ENCODE measurements at places on chromosomes 6 and 20. TPM values are rescaled to one million over a fixed set of nuclear protein-coding genes. Genes with fewer than 3 reads are reported as not detected.

Gene DLL1
- total RNA-seq: 26.8 TPM

Gene FAM184A
- 0.56 TPM for total RNA-seq

Gene GPR6
- total RNA-seq: not detected

Gene RNASET2
- 87.1 TPM for total RNA-seq

Gene ZKSCAN4
- total RNA-seq: 4.9 TPM

Gene SLC35A1
- total RNA-seq: 55.3 TPM

Gene KCNB1
- total RNA-seq: 0.37 TPM

Gene NKAIN2
- not detected for total RNA-seq

Gene RAB44
- 0.08 TPM for total RNA-seq

Gene MEP1A
- total RNA-seq: 207 TPM

Gene CCDC170
- 0.86 TPM for total RNA-seq

Gene COL21A1
- total RNA-seq: 0.79 TPM

Gene OR2H2
- total RNA-seq: not detected

DNA sequence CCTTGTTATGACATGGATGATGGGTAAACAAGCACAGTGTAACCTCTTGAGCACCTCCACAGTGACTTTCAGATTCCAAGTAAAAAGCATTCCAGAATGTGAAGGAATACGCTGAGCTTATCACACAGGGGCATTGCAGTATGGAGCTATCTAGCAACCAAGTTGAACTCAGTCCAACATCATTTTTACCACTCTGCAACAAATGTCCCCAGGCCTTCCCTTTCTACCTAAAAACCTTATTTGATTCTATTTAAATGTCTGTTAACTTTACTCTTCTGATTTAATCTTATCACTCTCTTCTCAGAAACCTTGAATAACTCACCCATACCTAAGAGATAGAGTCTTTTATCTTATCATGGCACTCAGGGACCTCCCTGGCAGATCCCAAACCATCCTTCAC is 195.8 kb upstream of the CDYL start:
- no peak for DNase-seq
- H3K27me3 ChIP-seq: no peaks in the 10 kb centered on the region
- H3K4me3 ChIP-seq: no peak overlapping the region
- no peak overlapping the region for H3K27ac ChIP-seq
- H3K36me3 ChIP-seq: no peaks in the 10 kb centered on the region

DNA sequence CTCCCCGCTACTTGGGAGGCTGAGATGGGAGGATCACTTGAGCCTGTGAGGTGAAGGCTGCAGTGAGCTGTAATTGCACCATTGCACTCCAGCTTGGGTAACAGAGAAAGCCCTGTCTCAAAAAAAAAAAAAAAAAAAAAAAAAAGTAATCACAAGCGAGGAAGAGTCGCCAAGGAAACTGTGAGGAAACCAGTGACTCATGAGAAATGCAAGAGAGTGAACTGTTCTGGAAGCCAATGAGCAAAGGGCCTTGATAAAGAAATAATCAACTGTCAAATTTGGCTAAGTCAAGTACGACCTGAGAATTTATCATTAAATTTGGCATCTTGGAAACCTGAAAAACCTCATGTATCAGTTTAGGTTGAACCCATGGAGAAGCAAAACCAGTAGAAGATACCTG is 16.1 kb upstream of the LAMP5 start:
- DNase-seq: no peak
- H3K4me3 ChIP-seq: no peak overlapping the region
- H3K4me1 ChIP-seq: no peaks in the 10 kb centered on the region
- H3K27ac ChIP-seq: no peak overlapping the region
- no peaks in the 10 kb centered on the region for H3K36me3 ChIP-seq
- H3K27me3 ChIP-seq: no peaks in the 10 kb centered on the region

- no peak for DNase-seq
- H3K27ac ChIP-seq: no peak overlapping the region
- H3K4me3 ChIP-seq: no peak overlapping the region
- H3K27me3 ChIP-seq: no peaks in the 10 kb centered on the region
- no peaks in the 10 kb centered on the region for H3K36me3 ChIP-seq
- no peaks in the 10 kb centered on the region for H3K4me1 ChIP-seq
These were observed 86.2 kb downstream of the TFAP2C start for GRCh38 chr20:56715309-56715708.

GRCh38 chr6:138685781-138686180 is 87.8 kb upstream of the CCDC28A start:
- no peak overlapping the region for H3K27ac ChIP-seq
- H3K4me3 ChIP-seq: no peak overlapping the region
- no peaks in the 10 kb centered on the region for H3K27me3 ChIP-seq
- no peak for DNase-seq
- no peaks in the 10 kb centered on the region for H3K36me3 ChIP-seq

- H3K27ac ChIP-seq: no peak overlapping the region
- no peaks in the 10 kb centered on the region for H3K4me1 ChIP-seq
- no peaks in the 10 kb centered on the region for H3K27me3 ChIP-seq
- peak; percentile 27 for DNase-seq
These were observed 74.1 kb upstream of the PAK5 start for GRCh38 chr20:9912858-9913434.

GRCh38 chr6:157206359-157206815 is 116.9 kb downstream of the TMEM242 start:
- H3K4me1 ChIP-seq: no peaks in the 10 kb centered on the region
- no peaks in the 10 kb centered on the region for H3K27me3 ChIP-seq
- no peak for DNase-seq
- no peak overlapping the region for H3K27ac ChIP-seq

GRCh38 chr6:7243179-7243981 is 69.6 kb downstream of the SSR1 start:
- DNase-seq: peak; percentile 63
- H3K27me3 ChIP-seq: no peaks in the 10 kb centered on the region
- H3K27ac ChIP-seq: peak overlapping the region; percentile 74
- peaks cover 14% of the 10 kb centered on the region for H3K36me3 ChIP-seq
- peaks cover 13% of the 10 kb centered on the region for H3K4me1 ChIP-seq

GRCh38 chr20:63148696-63149095 is 67.2 kb downstream of the YTHDF1 start:
- H3K4me1 ChIP-seq: no peaks in the 10 kb centered on the region
- DNase-seq: no peak
- no peak overlapping the region for H3K4me3 ChIP-seq
- H3K27me3 ChIP-seq: peaks cover 7% of the 10 kb centered on the region
- H3K27ac ChIP-seq: no peak overlapping the region

GRCh38 chr6:166744223-166745134 is 117.4 kb upstream of the RPS6KA2 start:
- no peak overlapping the region for H3K4me3 ChIP-seq
- no peaks in the 10 kb centered on the region for H3K27me3 ChIP-seq
- no peak for DNase-seq
- H3K27ac ChIP-seq: no peak overlapping the region
- no peaks in the 10 kb centered on the region for H3K4me1 ChIP-seq

DNA sequence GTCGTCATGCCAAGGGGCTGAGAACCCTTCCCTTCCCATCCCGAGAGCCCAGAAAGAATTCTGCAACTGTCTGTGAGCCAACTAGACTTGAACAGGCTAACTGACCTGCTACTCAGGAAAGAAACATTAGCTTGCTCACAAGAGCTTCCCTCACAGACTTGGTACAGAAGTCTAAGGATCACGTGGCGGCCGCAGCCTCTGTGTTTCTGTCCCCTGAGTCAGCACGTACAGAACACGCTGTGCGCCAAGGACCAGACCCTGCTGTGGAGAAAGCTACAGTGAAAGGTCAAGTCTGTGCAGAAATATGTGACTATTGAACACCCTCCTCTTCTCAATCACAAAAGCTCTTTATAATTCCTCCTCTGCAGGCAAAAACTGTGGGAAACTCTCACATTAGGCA is 151.3 kb upstream of the QKI start:
- H3K27me3 ChIP-seq: no peaks in the 10 kb centered on the region
- no peak overlapping the region for H3K4me3 ChIP-seq
- H3K4me1 ChIP-seq: no peaks in the 10 kb centered on the region
- no peak for DNase-seq

DNA sequence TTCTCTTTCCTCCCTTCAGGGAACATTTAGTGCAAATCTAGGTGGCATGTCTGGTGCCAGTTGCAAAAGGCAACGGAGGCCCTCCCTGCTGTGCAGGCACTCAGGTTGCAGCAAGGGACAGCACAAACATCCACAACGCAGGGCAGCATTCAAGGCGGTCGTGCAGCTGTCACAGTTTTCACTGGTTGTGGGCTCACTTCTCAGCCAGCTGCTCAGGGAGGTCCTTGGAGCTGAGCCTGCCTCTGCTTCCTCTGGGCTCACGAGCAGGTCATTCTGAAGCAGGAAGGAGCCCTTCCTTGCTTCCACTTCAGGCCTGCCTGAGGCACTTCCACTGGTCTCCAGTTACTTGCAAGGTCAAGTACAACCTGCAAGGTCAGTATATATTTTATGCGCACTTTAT is 3.8 kb upstream of the NPEPL1 start:
- H3K36me3 ChIP-seq: no peaks in the 10 kb centered on the region
- no peak for DNase-seq
- no peak overlapping the region for H3K27ac ChIP-seq
- no peaks in the 10 kb centered on the region for H3K27me3 ChIP-seq

DNA sequence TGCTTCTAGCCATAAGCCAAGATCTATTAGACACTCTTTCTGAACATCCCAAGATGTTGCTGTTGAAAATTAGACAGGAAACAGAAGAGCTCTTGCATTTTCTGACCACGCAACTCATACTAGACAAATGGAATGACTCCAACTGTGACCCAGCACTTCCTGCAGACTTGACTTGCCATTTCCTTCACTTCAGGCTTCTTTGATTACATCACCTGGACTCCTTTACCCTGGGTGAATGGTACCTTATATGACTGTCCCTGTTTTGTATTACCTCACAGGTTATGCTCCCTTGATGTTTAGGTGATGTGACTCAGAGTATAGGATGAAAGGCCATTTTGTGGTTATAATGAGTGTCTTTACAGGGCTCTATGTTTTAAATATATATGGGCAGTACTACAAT is 236.1 kb downstream of the BMP2 start:
- H3K4me1 ChIP-seq: no peaks in the 10 kb centered on the region
- no peak for DNase-seq
- no peak overlapping the region for H3K4me3 ChIP-seq
- no peaks in the 10 kb centered on the region for H3K36me3 ChIP-seq
- no peaks in the 10 kb centered on the region for H3K27me3 ChIP-seq

GRCh38 chr20:55561259-55561658 is 444.1 kb downstream of the CBLN4 start:
- DNase-seq: no peak
- no peaks in the 10 kb centered on the region for H3K36me3 ChIP-seq
- H3K27ac ChIP-seq: no peak overlapping the region
- H3K4me1 ChIP-seq: no peaks in the 10 kb centered on the region
- H3K4me3 ChIP-seq: no peak overlapping the region

DNA sequence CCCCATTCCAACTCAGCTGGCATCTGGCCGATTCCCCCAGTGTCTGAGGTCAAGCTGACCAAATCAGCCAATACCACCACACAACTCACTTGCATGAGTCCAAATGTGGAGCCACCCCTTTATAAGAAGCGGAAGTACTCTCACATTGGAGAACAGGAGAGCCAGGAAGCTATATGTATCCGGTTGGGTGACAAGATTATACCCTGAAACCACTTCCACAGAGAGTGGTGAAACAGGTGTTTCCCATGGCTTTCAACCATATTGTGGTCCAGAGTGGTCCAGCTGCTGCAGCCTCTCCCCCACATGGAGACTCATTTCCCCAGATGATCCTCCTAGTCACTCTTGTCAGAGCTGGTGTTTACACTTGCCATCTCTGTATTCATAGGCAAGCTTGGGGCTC is 24.0 kb upstream of the SERINC1 start:
- no peak overlapping the region for H3K4me3 ChIP-seq
- no peak overlapping the region for H3K27ac ChIP-seq
- H3K36me3 ChIP-seq: no peaks in the 10 kb centered on the region
- H3K4me1 ChIP-seq: no peaks in the 10 kb centered on the region
- H3K27me3 ChIP-seq: no peaks in the 10 kb centered on the region
- no peak for DNase-seq

DNA sequence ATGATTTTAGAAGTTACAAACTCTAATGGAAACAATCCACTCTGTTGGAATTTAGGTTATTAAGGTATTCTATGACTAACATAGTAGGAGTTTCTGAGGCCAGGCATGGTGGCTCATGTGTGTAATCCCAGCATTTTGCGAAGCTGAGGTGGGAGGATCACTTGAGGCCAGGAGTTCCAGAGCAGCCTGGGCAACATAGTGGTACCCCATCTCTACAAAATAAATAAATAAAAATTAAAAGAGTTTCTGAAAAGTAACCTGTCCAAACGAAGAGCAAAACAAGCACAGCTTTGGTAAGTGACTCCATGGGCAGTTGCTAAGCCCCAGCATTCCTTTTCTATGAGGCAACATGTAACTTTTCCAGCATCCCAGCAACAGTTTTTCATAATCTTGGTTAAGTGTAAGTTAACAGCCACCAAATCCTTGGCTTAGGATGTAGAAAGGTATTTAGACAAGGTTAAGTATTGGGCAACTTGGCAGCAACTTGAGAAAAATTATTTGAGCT is 86.3 kb downstream of the SOX4 start:
- H3K4me3 ChIP-seq: no peak overlapping the region
- H3K27ac ChIP-seq: no peak overlapping the region
- H3K36me3 ChIP-seq: no peaks in the 10 kb centered on the region

GRCh38 chr6:25578538-25578937 is 73.5 kb upstream of the SCGN start:
- no peak overlapping the region for H3K27ac ChIP-seq
- H3K4me3 ChIP-seq: no peak overlapping the region
- no peaks in the 10 kb centered on the region for H3K36me3 ChIP-seq
- H3K4me1 ChIP-seq: no peaks in the 10 kb centered on the region
- H3K27me3 ChIP-seq: no peaks in the 10 kb centered on the region

GRCh38 chr6:45714741-45715507 is 300.7 kb downstream of the CLIC5 start:
- no peaks in the 10 kb centered on the region for H3K36me3 ChIP-seq
- no peaks in the 10 kb centered on the region for H3K4me1 ChIP-seq
- no peaks in the 10 kb centered on the region for H3K27me3 ChIP-seq
- DNase-seq: peak; percentile 63
- no peak overlapping the region for H3K4me3 ChIP-seq
- H3K27ac ChIP-seq: no peak overlapping the region

GRCh38 chr6:111536910-111537527 is 54.0 kb upstream of the REV3L start:
- DNase-seq: peak; percentile 47
- H3K4me3 ChIP-seq: no peak overlapping the region
- peak overlapping the region; percentile 6 for H3K27ac ChIP-seq
- H3K27me3 ChIP-seq: no peaks in the 10 kb centered on the region
- H3K36me3 ChIP-seq: no peaks in the 10 kb centered on the region

- peak; percentile 62 for DNase-seq
- H3K36me3 ChIP-seq: no peaks in the 10 kb centered on the region
- H3K4me3 ChIP-seq: no peak overlapping the region
- H3K27me3 ChIP-seq: no peaks in the 10 kb centered on the region
These were observed 23.0 kb upstream of the CD24 start for GRCh38 chr6:106997392-106998158.

GRCh38 chr6:43945768-43946080 is 175.7 kb downstream of the VEGFA start:
- no peaks in the 10 kb centered on the region for H3K36me3 ChIP-seq
- H3K27ac ChIP-seq: no peak overlapping the region
- no peak overlapping the region for H3K4me3 ChIP-seq
- no peaks in the 10 kb centered on the region for H3K27me3 ChIP-seq
- DNase-seq: no peak

DNA sequence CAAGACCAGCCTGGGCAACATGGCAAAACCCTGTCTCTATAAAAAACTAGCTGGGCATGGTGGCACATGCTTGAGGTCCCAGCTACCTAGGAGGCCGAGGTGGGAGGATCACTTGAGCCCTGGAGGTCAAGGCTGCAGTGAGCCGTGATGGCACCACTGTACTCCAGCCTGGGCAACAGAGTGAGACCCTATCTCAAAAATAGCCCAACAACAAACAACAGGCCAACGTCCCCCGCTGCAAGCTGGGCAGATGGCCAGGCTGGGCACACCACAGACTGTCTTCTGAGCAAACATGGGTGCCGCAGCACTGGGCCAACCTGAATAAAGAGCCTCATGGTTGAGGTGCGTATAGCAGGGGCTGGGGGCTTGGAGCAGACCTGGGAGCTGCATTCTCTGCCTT is 46.6 kb upstream of the SRF start:
- H3K36me3 ChIP-seq: no peaks in the 10 kb centered on the region
- H3K4me3 ChIP-seq: no peak overlapping the region

Measured in colonic mucosa (tissue), 4 donors.